Effector memory CD8-positive, alpha-beta T cell (primary cell): ENCODE measurements at places on chromosomes 2 and 18.

GRCh38 chr2:8495189-8495989 lies 186.5 kb upstream of the ID2 start:
- DNase-seq: no peak

DNA sequence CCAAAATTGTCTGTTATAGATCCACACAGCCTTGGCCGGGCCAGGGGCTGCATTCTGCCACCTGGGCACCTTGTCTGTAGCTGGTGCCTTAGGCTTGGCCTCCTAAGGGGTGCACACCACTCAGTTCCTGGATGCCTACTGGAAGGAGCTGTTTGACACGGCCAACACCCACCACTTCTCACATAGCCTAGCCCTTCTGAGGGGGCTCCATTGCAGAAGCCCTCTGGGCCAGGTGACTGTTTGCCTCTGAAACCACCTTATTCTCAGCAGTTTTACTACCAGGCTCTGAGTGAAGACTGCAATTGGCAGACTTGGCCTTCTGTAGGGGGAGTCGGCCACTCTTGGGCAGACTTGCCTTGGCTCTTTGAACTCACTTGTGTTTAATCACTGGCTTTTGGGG lies 39.5 kb downstream of the EPHA4 start:
- no peak for DNase-seq

GRCh38 chr2:126241001-126241400 lies 415.0 kb upstream of the GYPC start:
- no peak for DNase-seq

GRCh38 chr2:196586511-196586991 lies 53.0 kb upstream of the CCDC150 start:
- DNase-seq: no peak

- DNase-seq: peak; percentile 15
These were observed at the start of gene LAMA3 for GRCh38 chr18:23689031-23689615. LAMA3 (plus strand) TSS chr18:23689453; CDS start chr18:23689684, 231 bp downstream.
